NCI-H524 treated with DMSO at 0.1 percent for 48 hours (cell line): ENCODE measurements at places on chromosomes 5 and 9.
A peak's percentile ranks its signal among the peaks of the same experiment; 100 is the strongest.

GRCh38 chr9:71250581-71250980 is 129.2 kb upstream of the TRPM3 start:
- no peak for DNase-seq

GRCh38 chr5:143225511-143225910 is 178.0 kb downstream of the NR3C1 start:
- no peak for DNase-seq

- DNase-seq = no peak
These were observed 6.4 kb upstream of the LHX2 start for GRCh38 chr9:124005029-124005771.

- DNase-seq = no peak
These were observed 369.9 kb downstream of the EFNA5 start for GRCh38 chr5:107300721-107301327.

DNA sequence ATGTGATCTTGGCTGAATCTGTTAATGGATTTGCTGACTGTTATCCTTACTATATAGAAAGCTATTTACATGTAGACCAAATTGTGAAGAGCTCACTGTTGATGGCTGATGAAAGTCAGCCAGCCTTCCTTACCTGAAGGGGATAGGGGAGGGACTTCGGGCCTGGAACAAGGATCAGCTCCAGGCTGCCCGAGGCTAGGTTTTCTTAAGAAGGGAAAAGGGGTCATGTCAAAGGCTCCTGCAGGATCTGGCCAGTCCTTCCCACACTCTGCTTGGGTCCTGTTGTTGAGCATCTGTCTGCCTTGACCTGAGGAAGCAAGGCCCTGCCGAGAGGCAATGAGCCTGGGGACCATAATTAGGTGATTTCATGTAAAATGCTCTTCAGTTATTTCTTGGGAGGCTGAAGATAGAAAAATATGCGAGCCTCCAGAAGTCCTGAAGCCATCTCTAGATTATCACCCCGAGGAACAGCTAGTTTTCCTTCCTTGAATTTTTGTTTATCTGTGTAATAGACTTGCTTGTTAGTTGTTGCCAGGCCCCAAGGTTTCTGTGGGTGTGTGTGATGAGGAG is 261.4 kb downstream of the PDZD2 start:
- DNase-seq = no peak

DNA sequence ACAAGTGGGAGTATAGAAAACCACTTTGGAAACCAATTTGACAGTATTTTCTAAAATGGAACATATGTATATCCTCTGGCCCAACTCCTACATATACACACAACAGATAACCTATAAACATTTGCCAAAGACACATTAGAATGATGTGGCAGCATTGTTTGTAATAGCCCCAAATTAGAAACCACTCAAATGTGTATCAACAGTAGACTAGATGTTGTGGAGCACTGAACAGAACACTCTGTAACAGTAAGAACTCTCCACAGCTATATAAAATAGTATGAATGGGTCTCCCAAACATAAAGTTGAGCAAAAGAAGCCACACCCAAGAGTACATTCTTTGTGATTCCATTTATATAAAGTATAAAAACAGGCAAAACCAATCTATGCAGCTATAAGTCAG is 6.1 kb downstream of the ZNF622 start:
- DNase-seq = no peak

GRCh38 chr5:1734271-1734907 is 65.2 kb downstream of the MRPL36 start:
- DNase-seq = no peak

- DNase-seq = no peak
These were observed 78.1 kb upstream of the PRLR start for GRCh38 chr5:35308421-35308820.

GRCh38 chr5:33933723-33934169 is 2.4 kb upstream of the RXFP3 start:
- DNase-seq = no peak

DNA sequence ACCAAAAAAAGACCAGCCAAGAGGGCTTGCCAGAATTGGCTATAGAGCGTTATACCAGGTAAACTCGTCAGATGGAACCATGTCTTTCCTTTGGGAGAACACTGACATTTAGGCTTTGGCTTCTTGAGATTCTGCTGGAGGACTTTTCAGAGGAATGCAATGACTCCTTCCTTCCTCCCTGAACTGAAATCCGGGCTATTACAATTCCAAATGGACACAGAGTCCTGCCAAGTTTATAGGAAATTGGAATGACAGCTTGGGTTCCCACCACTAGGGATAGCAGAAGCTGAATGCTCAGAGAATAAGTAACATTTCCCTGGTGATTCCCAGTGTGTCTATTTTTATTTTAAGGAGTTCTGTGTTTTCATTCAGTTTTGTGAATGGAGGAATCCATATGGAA is 143.0 kb downstream of the FGF1 start:
- DNase-seq = no peak

GRCh38 chr9:42396318-42396717 is 212.9 kb downstream of the SPATA31A6 start:
- DNase-seq = no peak

- peak; percentile 44 for DNase-seq
These were observed 24.2 kb upstream of the ELAVL2 start for GRCh38 chr9:23850242-23850689.

GRCh38 chr9:70553707-70554673 is 139.5 kb upstream of the KLF9 start:
- no peak for DNase-seq

GRCh38 chr9:88936132-88936531 is 55.1 kb upstream of the S1PR3 start:
- DNase-seq = no peak

GRCh38 chr5:28779161-28779754 is 1740.9 kb upstream of the CDH9 start:
- DNase-seq = peak; percentile 42

GRCh38 chr5:63263411-63263810 is 684.8 kb downstream of the LRRC70 start:
- DNase-seq = no peak

- DNase-seq = no peak
These were observed 38.8 kb downstream of the PAEP start for GRCh38 chr9:135600296-135600817.

- DNase-seq = no peak
These were observed 206.5 kb downstream of the GABRB2 start for GRCh38 chr5:161340012-161340411.

GRCh38 chr5:91110686-91111085 is 272.4 kb downstream of the ARRDC3 start:
- DNase-seq = no peak

GRCh38 chr5:65161655-65162054 is 320.1 kb downstream of the ADAMTS6 start:
- DNase-seq = no peak

GRCh38 chr9:132412089-132412488 is 2.1 kb downstream of the CFAP77 start:
- no peak for DNase-seq

DNA sequence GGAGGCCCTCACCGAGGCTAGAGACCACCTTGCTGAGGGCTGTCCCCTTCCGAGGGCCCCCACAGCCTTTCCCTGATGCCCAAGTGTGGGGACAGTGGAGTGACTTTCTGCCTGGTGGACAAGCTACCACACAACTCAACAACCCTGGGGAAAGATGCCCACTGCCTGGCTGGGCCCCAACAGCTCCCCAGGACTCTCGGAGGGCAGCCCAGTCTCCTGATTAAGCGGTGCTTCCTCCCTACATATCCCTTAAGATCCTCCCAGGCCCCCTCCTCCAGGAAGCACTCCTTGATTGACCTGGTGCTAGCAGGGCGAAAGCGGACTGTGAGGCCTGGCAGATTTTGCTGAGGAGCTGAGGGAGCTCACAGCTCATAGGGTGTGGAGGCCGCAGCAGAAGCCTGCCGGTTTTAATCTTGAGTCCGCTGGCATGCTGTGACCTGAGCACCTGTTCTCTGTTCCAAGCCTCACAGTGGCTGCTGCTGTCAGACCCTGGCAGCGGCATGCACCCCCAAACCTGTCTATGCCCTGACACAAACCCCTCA is 2.2 kb downstream of the NSMF start:
- no peak for DNase-seq

- no peak for DNase-seq
These were observed 6.0 kb downstream of the B4GALT1 start for GRCh38 chr9:33161011-33161588.

DNA sequence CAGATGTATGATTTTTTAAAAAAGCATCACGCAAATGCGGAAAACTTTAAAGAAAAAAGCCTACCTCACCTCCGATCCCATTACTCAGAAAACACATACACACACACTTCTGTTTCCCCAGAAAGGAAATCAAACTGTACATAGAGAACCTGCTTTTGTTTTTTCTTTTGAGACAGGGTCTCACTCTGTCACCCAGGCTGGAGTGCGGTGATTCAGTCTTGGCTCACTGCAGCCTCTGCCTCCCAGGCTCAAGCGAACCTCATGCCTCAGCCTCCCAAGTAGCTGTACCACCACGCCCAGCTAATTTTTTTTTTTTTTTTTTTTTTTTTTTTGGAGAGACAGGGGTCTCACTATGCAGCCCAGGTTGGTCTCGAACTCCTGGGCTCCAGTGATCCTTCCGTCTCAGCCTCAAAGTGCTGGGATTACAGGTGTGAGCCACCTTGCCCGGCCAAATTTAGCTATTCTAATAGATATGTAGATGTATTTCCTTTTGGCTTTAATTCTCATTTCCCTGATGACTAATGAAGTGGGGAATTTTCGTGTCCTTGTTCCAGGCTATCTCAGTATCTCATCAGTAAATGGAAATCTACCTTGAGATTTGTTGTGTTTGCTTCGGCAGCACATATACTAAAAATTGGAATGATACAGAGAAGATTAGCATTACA is 25.7 kb upstream of the EEIG1 start:
- no peak for DNase-seq
